ENCODE measurements at places on chromosomes 5 and 9.

DNA sequence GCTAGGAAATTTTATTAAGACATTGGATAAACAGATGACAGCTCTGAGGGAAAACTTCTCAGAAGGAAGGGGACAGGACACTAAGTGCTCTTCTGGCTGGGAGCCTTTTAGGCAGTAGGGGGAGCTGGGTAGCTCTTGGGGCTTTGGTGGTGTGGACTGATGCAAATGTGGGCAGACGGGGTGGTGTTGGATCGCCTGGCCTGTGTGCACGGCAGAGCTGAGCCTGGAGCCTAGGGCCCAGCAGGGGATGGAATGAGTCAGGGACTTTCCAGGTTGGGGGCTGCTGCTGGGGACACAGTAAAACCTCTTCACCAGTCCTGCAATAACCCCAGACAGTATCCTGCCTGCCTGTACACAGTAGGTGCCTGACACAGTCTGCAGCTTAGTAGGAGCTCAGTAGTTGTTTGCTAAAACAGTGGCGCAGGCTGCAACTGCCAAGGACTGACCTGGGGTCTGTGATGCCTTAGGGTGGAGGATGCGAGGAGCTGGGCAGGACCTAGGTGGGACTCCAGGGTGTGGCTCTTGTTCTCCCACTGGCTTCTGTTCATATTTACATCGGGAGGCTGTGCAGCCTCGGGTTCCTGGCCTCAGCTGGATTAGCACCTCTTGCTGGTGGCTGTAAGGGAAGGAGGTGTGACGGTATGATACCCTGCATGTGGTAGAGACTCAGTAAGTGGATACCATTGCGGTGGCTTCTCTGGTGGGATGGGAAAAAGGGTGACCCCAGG, 83.8 kb downstream of the DAB2IP start:
- no peak for DNase-seq

- DNase-seq, result no peak
Measured at GRCh38 chr5:53893626-53894025, 333.2 kb downstream of the NDUFS4 start.

- no peak for DNase-seq
Measured at GRCh38 chr9:136964171-136964689, 12.2 kb downstream of the LCN12 start.

- DNase-seq, result no peak
Measured at GRCh38 chr9:78112406-78112805, 80.8 kb upstream of the GNAQ start.

- DNase-seq, result no peak
Measured at GRCh38 chr5:2186472-2187015, 303.8 kb upstream of the IRX4 start.

- DNase-seq, result no peak
Measured at GRCh38 chr5:148387325-148387724, 3.6 kb downstream of the FBXO38 start.

GRCh38 chr5:169788168-169788567, 151.1 kb downstream of the DOCK2 start:
- DNase-seq, result no peak

- no peak for DNase-seq
Measured at GRCh38 chr9:87615136-87615535, 110.8 kb upstream of the CTSL start.

DNA sequence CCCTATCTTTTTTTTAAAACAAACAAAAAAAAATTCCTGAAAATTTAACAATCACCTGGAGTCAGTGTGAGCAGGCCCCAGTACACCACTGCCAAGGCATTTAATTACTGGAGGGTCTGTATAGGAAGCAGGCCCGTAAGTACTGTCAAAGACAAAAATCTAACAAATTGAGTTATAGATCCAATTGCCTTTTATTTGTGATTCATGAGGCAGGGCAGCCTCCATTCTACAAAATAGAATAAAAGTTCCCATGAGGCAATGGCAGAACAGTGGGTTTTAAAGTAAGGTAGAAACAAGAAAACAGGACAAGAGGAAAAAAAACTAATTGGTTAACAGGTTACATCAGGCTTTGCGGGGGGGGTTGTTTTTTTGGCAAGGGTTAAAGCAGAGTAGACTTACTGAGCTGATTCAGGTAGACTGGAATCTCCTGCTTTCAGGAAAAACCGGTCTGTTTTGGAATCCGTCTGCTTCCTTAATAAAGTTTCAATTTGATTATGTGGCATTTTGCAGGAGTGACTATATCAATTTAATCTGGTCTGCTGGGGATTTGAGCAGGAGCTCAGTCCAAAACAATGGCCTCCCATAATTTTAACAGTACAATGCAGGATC, 48.9 kb downstream of the AUH start:
- DNase-seq, result no peak
